ENCODE measurements at places on chromosomes 6 and 20.

- peak; percentile 93 for DNase-seq
Observed at GRCh38 chr6:39610221-39610620, 115.0 kb downstream of the KIF6 start.

DNA sequence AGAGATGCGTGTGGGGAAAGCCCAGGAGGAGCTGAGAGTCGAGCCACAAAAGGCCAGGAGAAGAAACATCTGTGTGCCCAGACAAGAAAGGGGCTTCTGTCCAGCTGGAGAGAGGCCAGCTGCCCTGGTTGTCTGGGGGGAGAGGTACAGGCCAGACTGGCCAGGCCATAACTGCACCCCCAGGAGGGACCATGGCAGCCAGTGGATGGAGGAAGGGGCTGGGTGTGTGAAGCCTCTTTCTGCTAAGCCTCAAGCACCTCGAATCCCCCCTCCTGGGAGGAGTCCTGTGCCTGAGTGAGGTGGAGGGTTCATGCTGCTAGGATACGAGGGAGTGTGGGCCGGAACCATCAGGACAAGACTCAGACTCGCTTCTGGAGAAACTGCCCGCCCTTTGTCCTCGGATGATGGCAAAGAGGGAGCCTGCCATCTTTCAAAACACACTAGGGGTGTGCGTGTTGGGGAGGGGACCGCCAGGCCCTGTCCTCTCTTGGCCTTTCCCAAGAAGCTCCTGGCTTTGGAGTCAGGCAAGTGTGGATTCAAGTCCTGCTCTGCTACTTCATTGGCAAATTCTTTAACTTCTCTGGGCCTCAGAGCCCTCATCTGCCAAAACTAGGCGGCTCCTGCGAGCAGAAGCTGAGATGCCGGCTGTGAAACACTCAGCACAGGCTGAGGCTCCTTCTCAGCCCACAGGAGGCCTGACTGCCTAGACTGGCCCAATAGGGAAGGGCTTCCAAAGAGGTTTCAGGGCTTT is 90.3 kb downstream of the ASXL1 start:
- peak; percentile 37 for DNase-seq

DNA sequence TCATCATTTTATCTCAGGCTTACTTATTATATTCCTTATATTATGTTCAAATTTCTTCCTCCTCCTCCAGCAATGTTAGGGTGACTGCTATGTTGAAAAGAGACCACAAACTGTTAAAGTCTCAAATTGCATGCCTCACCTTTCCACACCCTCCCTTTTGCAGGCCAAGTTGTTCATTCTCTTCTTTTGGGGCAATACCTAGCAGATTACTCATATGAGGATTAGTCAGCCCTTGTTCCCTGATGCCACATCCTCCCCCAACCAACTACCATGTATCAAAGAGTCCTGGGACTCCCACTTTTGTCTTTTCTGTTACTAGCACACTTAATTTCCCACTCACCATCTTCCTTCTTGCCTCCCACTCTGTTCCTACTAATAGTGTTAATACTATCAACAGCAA is 434.7 kb downstream of the BCKDHB start:
- peak; percentile 91 for DNase-seq

GRCh38 chr6:134398453-134398852 is 80.5 kb upstream of the SGK1 start:
- no peak for DNase-seq

DNA sequence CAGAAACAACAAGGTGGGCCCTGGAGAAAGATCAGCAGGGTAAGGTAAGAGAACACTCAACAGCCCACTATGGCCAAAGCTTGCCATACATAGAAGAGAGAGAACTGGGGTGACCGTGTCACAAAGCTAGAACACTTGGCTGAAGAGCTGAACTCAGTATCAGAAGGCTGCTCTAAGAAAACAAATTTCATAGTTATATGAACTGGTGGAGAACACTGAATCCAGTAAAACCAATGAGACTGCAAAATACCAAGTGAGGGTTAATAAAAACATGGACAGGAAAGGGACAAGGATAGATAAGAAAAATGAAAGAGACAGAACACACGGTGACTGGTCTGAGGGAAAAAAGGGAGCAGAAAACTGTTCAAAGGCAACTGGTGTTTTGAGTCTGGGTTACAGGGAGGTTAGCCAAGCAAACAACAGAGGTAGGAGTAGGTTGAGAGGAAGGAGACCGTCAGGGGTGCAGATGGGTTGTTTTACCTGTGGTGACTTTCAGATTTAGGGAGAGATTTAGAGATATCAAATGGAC is 56.5 kb downstream of the GMDS start:
- DNase-seq: no peak

- peak; percentile 71 for DNase-seq
Observed at GRCh38 chr6:80922916-80923455, 816.5 kb downstream of the BCKDHB start.

- DNase-seq: no peak
Observed at GRCh38 chr6:97207383-97207782, 75.6 kb downstream of the MMS22L start.

Data from muscle of back (tissue), 13 donors.